T-helper 1 cell (primary cell): ENCODE measurements at places on chromosomes 12 and 14.
A peak's percentile ranks its signal among the peaks of the same experiment; 100 is the strongest.

DNA sequence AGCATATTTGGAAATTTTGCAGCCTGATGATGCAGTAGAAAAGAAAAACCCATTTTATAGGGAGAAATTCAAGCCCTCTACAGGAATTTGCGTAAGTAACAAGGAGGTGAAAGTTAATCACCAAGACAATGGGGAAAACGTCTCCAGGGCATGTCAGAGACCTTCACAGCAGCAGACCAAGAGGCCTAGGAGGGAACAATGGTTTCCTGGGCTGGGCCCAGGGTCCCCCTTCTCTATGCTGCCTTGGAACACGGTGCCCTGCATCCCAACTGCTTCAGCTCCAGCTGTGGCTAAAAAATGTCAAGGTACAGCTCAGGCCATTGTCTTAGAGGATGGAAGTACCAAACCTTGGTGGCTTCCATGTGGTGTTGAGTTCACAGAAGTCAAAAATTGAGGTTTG lies 6.5 kb upstream of the KRT6C start:
- DNase-seq, result no peak

DNA sequence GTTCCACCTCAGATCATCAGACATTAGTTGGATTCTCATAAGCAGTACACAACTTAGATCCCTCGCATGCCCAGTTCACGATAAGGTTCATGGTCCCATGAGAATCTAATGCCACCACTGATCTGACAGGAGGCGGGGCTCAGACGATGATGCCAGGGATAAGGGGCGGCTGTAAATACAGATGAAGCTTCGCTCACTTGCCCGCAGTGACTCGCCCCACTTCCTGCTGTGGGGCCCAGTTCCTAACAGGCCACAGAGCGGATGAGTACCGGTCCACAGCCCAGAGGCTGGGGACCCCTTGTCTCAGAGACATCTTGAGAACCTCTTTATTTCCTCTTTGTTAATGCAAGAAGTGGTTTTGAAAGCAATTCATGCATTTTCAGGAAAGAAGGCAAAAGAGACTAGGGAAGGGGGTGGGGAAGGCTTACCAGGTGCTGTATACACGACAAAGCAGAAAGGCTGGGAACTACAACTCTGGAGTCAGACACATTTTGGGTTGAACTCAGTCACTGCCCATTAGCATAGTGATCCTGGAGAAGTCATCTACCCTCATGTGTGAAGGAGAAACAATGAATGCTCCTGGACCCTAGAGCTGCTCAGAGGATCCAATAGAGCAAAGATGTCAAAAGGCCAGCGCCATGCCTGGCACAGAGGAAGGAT lies 68.7 kb downstream of the EID3 start:
- no peak for DNase-seq

GRCh38 chr12:6774499-6775062 lies 2.3 kb downstream of the LAG3 start:
- peak; percentile 24 for DNase-seq

- DNase-seq, result no peak
These were observed 112.8 kb downstream of the DAD1 start for GRCh38 chr14:22476005-22476751.

GRCh38 chr12:48182631-48183030 lies 813 bp upstream of the CCDC184 start:
- DNase-seq, result no peak

GRCh38 chr14:90281261-90281660 lies 24.9 kb downstream of the PSMC1 start:
- no peak for DNase-seq

GRCh38 chr12:70367258-70368141 lies 1.4 kb downstream of the KCNMB4 start:
- DNase-seq, result no peak

DNA sequence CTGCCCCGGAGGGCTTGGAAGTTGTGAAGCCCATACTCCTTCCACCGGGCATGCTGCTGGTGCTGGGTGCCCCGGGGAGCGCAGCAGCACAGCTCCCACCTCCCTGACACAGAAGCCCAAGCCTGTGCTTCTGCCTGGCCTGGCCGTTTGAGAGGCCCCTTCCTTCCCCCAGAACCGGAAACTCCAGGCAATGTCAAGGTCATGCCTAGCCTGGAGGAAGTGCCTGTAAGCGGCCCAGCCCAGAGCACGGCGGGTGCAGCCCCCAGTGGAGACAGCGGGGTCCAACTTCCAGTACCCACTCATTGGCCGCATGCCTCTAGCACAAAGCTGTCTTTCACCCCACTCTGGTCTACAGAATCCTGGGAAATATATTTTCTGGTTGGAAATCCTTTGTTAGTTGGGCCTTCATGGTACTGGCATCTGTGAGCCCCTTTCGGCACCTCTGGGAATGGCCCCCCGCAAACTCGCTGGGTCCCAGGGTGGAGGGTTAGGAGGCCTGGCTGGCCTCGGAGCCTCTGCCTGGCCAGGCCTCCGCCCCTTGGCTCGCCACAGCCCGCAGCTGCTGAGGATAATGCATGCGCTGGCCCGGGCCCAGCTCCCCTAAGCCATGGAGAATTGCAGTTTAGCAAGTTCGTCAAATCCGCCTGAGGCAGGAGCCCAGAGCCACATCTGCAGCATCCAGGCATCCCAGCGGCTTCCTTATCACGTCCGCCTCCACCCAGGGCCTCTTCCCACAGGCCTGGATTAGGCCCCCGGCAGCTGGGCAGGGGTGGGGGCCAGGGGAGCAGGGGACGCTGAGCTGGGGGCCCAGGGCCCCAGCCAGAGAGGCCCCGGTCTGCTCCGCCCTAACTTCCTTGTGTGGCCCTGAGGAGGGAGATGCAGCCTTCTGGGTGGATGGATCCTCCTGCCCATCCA lies 48.9 kb upstream of the DLK1 start:
- no peak for DNase-seq

GRCh38 chr14:68079941-68080697 lies 260.5 kb downstream of the RAD51B start:
- DNase-seq, result no peak

- DNase-seq, result no peak
These were observed 474 bp downstream of the TRPV4 start for GRCh38 chr12:109832541-109833306.

GRCh38 chr12:94318181-94318580 lies 141.5 kb downstream of the CEP83 start:
- DNase-seq, result no peak

DNA sequence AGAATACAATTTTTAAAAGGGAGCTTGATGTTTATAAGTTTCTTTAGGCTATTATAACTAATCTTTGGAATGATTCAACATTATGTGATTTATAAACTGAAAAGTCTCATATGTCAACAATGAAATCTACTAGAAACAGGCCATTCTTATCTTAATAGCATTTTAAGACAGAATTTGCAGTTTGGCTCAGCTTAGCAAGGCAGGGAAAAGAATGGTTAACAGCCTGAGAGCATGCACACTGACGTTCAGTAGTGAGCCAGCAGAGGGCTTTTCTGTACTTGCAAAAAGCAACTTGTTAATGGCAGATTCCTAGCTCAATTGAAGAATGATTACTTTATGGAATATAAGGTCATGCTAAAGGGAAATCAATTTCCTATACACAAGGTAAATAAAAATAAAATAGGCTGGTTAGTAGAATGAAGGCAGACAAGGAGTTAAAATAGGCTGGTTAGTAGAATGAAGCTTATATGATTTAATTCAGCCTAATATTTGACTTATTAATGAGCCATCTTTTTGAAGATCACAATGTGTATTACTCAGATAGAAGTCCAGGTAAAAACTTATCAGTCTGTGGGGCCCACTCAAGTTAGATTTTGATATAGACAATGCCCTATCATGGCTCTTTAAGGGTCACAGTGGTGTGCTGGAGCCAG lies 95.9 kb downstream of the OTOGL start:
- DNase-seq, result no peak

DNA sequence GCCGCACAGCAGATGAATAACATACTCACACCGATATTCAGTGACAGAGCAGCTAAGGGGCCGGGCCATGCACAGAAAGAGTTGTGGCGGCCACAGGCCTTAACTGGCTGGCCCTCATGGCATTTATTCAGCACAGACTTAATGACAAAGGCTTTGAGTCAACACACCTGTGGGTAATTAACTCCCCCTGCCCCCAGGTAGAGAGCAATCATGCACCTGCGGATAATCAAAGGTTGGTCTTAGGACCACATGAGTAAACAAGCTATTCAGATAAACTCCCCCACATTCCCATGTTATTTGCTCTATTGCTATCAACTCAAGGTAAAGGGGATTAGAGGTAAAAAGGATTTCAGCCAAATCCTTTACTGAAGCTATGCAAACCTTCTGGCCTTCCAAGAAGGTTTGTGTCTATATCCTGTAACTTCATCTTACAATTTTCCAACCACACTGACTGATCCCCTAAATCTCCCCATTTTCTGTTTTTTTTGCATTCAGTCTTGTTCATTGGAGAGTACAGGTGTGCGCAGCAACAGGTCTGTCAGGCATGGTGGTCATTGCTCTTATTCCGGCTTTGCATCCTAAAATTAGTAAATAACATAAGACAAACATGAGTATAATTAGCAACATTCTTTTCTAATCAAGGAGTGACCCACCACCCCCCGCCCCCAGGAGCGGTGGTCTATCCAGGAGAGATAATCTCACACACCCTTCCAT lies 16.9 kb upstream of the BLTP3B start:
- no peak for DNase-seq

GRCh38 chr12:115377779-115378178 lies 693.8 kb upstream of the TBX3 start:
- DNase-seq, result no peak

DNA sequence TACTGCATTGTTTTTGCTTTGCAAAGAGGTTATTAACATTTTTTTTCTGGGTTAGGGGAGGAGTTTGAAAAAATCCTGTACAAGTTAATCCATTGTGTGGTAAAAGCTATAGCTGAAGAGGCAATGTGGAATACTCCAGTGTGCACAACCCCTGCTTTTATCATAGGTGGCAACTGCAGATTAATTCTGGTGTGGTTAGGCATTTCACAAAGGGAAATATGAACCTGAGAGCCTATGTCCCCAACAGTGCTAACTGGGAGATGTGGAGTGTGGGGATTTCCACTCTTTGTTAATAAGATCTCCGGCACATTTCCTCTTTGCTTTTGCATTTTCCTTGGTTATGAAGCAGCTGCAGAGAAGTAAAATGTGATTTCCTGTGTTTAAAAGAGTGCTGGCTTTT lies 33.6 kb downstream of the PRORP start:
- DNase-seq, result peak; percentile 20

DNA sequence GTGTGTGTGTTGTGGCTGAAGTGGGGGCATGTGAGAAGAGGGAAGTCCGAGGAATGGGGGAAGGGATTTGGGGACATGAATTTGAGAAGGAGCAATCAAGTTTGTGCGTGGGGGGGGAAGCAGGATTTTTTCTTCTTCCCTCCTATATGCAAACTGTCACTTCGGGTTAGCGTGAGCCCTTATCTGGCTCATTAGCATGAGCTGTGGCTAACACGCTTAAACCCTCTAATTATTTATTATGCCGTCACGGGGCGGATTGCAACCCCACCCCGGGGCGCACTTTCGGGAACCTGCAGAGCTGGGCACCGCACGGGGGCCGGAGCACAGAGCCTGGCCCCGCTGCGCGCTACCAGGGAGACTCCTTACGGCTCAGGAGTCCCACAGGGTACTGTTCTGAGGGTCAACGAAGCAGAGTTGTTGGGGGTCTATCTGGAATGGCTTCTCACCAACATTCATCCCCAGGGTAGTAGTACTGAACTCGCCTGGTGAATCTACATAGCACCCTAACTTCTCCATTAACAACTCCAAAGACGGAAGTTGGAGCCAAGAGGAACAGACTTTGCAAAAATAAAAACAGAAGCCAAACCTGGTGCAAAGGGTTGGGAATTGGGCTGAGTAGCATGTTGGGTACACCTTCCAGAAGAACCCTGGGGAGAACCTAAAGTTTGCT lies 6.4 kb upstream of the ASCL1 start:
- no peak for DNase-seq

DNA sequence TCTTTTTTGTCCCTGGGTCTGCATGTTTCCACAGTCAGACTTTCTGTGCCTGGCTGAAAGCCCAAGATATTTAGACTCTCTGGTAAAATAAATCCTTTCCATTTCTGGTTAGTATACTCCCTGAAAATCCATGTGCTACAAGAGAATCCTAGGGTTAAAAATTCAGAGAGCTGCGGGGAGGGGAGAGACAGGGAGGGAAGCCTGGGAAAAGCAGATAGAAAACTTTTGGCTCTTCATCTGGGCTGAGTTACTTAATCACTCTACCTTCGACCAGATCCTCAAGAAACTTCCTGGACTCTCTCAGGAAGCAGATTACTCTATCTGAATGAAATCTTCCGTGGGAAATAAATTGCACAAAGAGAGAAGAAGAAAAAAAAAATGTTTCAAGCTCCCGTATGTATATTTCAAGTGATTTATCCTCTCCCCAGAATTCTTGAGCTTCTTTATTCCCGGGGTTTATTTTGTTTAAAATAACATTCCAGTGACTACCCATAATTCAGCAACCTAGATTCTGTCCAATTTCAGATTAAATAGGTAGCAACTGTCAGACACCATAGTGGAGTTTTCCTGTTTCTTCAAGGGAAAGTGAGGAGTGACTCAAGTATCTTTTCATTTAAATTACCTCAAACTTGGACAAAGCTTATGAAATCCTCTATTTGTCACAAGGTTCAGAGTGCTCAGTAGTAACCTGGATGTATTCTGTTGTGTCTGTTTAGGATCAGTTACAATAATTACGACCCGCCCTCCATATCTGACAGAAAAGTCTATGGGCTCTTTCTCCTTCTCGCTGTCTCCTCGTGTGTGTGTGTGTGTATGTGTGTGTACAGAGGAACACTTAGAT lies 163.7 kb downstream of the MYRFL start:
- no peak for DNase-seq

DNA sequence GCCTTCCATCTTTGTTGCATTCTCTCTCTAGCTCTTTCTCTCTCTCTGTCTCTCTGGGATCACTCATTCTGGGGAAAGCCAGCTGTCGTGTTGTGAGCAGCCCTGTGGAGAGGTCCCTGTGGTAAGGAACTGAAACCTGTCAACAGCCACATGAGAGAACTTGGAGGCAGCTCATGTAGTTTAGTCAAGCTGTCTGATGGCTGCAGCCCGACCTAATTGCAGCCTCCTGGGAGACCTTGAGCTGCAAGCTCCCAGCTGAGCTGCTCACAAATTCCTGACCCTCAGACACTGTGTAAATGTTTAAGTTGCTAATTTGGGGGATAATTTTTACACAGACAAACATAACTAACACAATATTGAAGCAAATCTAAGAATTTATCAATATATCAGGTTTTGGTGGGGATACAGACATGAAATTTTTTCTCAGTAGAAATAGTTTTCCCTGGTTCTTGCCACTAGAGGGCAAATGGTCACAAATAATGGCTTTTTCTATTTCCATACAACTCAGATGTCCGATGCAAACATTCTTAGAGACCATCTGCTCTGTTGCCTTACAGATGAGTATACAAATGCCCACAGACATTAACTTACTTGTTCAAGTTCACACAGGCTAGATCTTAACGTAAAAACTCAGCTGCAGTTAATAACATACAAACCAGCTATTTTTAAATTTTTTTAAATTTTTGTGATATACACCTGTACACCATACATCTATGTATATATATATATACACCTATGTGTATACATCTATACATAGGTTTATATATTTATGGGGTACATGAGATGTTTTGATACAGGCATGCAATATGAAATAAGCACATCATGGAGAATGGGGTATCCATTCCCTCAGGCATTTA lies 15.5 kb upstream of the KRR1 start:
- DNase-seq, result no peak
